ENCODE measurements at places on chromosomes 2 and 18. TPM values are rescaled to one million over a fixed set of nuclear protein-coding genes. Genes with fewer than 3 reads are reported as not detected.

- no peak for DNase-seq
These were observed 176.0 kb downstream of the CTIF start for GRCh38 chr18:48714873-48715272.

REG3G gene
- total RNA-seq, result not detected

DNA sequence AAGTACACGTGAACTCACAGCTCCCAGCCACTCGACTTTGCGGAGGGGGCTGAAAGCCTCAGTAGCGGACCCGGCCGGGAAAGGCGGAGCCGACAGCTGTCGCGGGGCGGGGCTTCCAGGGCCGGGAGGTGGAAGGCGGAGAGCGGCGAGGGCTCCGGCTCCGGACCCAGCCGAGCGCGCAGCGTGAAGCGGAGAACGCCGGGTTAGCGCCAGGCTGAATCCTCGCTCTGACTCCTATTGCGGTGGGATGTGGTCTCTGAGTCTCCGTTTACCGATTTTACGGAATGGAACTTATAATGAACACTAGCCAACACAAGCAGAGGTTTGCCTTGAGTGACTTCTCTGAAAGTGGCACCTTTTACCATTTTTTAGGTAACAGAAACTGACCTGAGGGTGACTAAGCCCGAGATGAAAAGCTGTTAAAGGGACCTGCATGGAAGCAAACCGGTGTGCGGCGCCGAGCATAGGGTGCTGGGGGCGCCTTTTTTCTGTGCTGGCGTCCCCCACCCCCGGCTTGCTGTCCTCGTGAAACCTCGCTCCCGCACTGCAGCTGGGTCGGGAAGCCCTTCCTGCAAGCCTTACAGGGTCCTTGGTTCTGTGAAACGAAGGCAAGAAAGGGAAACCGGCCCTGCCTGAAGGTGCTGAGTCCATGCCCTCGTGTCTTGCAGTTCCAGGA, 72.9 kb downstream of the EN1 start:
- DNase-seq, result peak; percentile 71

- DNase-seq, result no peak
These were observed 156.8 kb downstream of the TMEM200C start for GRCh38 chr18:5738526-5738925.

TMEM17 gene
- 1.6 TPM for total RNA-seq

GRCh38 chr18:42080340-42080739, 125.3 kb downstream of the PIK3C3 start:
- no peak for DNase-seq

DNA sequence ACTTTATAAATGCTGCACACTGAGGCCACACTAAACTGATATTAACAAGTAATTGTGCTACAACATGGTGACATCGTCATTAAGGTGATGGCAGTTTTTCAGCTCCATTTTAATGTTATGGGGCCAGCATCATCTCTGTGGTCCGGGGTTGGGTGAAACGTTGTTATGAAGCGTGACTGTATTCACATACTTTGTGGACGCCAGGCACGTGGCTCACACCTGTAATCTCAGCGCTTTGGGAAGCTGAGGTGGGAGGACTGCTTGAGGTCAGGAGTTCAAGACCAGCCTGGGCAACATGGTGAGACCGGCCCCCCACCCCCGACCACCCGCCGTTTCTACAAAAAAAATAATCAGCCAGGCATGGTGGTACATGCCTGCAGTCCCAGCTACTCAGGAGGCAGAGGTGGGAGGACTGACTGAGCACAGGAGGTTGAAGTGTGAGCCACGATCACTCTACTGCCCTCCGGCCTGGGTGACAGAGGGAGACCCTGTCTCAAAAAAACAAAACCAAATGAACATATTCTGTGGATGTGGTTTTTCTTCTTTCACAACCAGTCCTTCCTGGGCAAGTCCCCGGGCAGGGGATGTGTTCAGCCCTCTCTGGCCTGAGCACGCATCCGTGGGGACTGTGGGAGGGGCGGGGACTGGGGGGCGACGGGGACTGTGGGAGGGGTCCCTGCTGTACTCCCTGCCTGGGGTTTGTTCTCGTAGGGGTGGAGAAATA, 12.9 kb upstream of the GAL3ST2 start:
- DNase-seq, result no peak

SERPINB10 gene
- total RNA-seq, result not detected

DNA sequence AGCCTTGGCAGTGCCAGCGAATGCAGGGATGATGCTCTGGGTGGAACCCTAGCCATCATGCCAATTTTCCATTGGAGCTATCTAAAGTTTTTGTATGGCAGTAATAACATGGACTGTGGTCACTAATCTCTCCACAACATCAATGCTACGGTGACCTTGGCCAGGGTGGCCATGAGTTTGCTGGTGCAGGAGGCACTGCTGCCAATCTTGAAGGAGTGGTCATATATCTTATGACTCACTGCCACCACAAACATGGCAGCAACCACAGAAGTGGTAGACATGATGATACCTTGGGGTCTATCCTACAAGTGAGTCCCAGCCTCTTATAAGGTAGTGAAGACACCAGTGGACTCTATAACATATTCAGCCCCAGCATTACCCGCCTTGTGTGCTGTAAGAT, 104.6 kb downstream of the EVA1A start:
- DNase-seq, result no peak

DNA sequence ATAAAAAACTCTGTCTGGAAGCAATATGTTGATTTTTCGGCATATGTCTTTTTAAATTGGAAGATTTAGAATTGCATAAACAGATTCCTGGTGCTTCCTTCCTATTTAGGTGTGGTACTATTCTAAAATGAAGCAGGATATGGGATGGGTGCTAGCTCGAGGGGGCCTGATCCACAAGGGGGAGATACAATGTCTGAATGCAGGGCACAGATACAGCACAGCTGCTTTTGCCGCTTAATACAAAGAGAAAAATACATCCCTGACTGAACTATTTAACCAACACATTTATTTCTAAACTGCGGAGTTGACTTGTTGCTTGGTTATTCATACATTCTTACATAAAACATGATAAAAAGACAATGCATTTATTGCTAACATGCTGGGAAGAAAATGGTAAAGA, 169.1 kb downstream of the TMEFF2 start:
- DNase-seq, result no peak

DNA sequence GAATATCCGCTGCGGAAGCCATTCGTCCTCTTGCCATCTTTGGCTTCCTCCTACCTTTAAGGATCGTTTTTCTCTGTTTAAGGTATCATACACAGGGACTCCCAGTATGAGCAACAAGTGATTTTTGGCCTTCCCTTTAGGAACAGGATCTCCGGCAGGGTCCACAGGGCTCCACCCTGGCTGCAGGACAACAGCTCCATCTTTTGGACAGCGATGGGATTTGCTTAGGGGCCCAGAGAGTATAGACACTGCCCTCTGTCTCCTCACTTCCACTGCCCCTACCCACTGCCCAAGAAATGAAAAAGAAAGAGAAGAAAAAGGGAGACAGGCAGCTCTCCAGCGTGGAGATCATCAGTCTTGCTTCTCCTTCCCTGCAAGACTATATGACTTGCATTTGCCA, 224.5 kb downstream of the UXS1 start:
- DNase-seq, result no peak

DNA sequence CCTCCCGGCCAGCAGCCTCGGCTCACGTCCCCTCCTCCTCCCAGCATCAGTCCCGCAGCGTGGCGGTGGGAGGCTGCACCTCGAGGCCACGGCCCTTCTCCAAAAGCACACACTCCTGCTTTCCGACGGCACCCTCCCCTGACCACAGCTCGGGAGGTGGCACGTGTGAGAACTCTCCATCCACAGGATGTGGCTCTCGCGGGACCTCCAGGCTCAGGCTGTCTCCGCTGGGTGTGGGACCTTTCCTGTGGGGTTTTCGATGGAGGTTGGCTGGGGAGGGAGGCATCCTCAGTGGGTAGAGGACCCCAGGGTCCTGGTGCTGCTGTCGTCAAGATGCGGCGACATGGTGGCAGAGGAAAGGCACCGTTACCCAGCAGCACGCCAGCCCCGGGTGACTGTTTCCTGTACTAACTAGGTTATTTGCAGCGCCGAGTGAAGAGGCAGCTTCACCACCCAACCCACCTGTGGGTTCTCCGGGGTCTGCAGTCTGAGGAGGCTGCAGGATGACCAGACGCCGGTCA, 42.8 kb upstream of the KCNG2 start:
- DNase-seq, result no peak

Measured in myocyte (in vitro differentiated cells).